ENCODE measurements at places on chromosomes 5 and 9.

- DNase-seq: no peak
These were observed 129.7 kb downstream of the YIPF5 start for GRCh38 chr5:144040615-144041305.

DNA sequence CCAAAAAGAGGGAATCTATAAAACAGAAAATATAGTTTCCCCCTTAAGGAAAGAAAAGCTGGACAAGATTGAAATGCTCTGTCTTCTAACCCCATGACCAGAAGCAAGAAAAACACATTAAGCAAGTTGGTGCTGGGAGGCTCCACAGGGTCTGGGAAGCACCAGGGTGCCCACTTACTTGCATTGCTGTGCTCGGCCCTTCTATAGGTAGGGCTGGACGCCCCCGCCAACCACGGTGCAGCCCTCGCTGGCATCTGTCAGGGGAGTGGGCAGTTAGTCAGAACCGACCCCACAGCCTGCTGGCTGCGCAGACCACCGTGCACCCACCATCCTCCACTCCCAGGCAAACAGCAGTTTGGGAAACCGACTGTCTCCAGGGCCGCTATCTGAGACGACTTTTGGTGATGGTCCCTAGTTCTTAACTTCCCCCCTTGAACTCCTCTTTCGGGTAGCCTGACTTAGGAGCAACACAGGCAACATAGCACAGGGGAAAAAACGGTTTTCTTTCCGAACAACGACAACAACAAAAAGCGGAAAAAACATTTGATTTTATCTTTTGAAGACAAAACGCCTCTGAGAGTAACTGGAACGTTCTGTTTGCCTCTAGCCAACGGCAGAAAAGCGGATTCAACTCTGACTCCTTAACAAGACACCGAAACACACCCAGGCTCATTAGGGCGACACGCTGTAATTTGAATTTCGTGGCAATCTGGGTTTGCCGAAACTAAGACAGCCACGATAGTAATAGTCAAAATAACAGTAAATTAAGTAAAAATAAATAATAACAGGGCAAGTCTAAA lies 3.9 kb downstream of the IRX2 start:
- no peak for DNase-seq

GRCh38 chr5:84259283-84260045 lies 125.2 kb downstream of the EDIL3 start:
- no peak for DNase-seq

DNA sequence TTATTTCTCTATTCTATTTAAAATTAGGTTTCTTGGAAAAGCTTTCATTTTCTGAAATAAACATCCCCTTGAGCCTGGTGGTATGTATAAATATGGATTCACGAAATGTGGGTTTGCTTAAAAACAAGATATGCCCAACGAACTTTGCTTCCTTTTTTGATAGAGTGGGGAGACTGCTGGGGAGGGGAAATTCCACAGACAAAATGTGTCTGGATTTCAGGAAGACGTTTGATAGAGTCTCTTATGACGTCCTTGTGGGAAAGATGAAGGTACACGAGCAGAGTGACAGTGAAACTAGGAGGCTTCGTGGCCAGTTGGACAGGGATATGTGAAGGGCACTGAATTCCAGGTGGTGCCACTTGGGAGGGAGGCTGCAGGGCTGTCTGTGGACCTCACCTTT lies 84.5 kb upstream of the RPS23 start:
- no peak for DNase-seq

DNA sequence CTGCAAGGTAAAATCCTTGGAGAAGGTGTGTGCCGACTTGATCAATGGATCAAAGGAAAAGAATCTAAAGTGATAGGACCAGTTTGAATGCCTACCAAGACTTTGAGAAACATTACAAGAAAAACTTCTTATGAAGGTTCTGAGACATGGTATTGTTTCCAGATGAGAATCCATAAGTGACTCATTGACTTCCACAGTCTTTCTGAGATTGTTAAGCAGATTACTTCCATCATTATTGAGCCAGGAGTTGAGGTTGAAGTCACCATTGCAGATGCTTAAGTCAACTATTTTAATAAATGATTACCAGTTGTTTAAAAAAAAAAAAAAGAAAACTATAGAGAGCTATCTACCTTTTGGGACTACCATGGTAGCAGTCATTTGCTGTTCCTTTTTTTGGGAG lies 7.0 kb downstream of the LNPEP start:
- no peak for DNase-seq

DNA sequence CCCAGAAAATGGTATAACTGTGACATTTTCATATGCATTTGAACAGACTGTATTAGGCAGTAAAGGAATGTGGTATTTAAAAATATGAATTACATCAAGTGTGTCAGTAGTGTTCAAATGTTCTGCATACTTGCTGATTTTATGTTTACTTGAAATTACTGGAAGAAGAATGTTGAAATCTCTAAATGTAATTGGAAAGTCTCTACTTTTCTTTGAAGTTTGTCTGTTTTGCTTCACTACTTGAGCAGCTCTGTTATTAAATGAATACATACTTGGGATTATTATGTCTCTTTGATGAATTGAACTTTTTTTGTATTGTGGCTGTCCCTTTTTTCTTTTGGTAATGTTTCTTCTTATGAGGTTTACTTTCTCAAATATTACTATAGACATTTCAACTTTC lies 205.6 kb downstream of the TAF11L14 start:
- no peak for DNase-seq

GRCh38 chr5:112681481-112681908 lies 56.2 kb upstream of the APC start:
- DNase-seq: no peak

DNA sequence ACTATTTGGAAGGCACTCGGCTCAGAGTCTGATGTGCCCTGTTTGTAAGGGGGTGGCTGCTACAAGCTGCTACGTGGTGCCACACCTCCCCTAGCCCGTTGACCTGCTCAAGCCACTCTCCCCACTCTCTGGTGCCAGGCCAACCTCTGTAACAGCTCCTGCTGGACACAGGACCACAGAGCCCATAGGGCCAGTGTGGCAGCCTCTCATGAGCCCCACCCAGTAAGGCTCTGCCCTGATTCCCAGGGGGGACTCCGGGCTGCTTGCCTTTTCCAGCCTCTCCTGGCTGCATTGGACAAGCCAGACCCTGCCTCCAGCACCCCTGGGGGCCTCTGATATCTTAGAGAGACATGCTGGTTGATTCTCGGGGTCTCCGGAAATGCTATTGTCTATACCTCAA lies 53.3 kb upstream of the ANGPTL2 start:
- DNase-seq: no peak

GRCh38 chr5:119389288-119390030 lies 33.6 kb downstream of the TNFAIP8 start:
- DNase-seq: no peak

Measured in retinal pigment epithelial cell (primary cell).